Colonic mucosa (tissue), 4 donors: ENCODE measurements at places on chromosomes 5 and 9.

GRCh38 chr5:172156541-172156994 is 31.5 kb downstream of the STK10 start:
- H3K36me3 ChIP-seq = no peaks in the 10 kb centered on the region
- H3K27me3 ChIP-seq = no peaks in the 10 kb centered on the region
- H3K4me1 ChIP-seq = no peaks in the 10 kb centered on the region
- H3K27ac ChIP-seq = no peak overlapping the region
- no peak for DNase-seq

DNA sequence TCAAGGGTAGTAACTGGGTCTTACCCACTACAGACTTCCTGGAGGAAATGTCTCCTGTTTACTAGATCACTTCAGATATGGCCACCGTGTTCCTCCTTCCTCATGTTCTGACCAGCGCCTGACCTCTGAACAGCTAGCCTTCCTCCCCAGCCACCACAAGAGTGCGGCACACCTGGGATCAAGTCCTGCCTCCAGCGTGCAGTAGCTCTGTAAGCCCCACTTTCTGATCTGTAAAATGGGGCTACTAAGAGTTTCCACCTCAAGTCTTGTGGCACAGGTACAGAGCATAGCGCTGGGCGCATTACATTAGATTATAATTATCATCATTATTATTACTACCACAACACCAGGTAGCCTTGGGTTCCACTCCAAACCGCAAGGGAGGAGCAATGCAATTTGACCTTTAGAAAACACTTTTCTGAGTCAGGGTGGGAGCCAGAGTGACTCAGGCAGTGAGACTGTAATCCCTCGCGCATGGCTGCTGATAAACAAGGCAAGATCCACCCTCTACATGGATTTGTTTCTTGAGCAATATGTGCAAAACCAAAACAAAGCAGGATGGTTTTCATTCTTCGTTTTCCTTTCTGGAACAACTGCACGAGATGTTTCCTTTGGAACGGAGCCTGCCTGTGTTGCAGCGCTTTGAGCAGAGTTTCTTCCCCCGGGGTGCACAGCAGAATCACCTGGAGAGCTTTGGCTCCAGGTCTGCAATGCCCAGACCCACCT is 65.0 kb upstream of the ANGPTL2 start:
- DNase-seq = peak; percentile 45
- H3K4me3 ChIP-seq = no peak overlapping the region
- no peaks in the 10 kb centered on the region for H3K27me3 ChIP-seq
- H3K27ac ChIP-seq = peak overlapping the region; percentile 72

- no peaks in the 10 kb centered on the region for H3K27me3 ChIP-seq
- no peak for DNase-seq
- no peak overlapping the region for H3K4me3 ChIP-seq
- H3K4me1 ChIP-seq = no peaks in the 10 kb centered on the region
Observed at GRCh38 chr9:3567988-3568387, 42.2 kb upstream of the RFX3 start.

DNA sequence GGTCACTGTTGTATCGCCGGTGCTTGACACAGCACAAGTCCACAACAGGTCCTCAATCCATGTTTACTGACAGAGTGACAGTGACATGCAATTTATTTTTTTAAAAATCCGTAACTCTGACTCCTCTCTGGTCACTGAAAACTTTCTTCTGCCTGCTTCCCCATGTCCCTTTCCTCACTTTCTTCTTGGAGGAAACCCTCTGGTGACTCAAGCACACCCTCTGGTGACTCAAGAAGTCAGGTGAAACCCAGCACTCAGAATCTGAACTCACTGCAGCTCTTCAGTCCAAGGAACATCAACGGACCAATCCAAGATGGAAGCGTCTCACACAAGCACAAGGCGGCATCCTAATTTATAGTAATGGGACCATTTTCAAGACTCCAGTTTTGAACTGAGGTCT is 245.9 kb downstream of the FSTL4 start:
- H3K36me3 ChIP-seq = no peaks in the 10 kb centered on the region
- no peak overlapping the region for H3K27ac ChIP-seq
- no peaks in the 10 kb centered on the region for H3K4me1 ChIP-seq
- no peaks in the 10 kb centered on the region for H3K27me3 ChIP-seq

DNA sequence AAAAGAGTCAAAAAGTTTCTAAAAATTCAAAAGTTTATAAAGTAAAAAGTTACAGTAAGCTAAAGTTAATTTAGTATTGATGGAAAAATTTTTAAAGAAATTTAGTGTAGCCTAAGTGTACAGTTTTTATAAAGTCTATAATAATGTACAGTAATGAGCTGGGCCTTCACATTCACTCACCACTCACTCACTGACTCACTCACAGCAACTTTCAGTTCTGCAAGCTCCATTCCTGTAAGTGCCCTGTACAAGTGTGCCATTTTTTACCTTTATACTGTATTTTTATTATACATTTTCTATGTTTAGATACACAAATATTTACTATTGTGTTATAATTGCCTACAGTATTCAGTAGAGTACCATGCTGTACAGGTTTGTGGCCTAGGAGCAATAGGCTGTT is 239.5 kb upstream of the MAP3K1 start:
- H3K36me3 ChIP-seq = no peaks in the 10 kb centered on the region
- no peak for DNase-seq
- H3K4me1 ChIP-seq = no peaks in the 10 kb centered on the region
- no peaks in the 10 kb centered on the region for H3K27me3 ChIP-seq
- H3K27ac ChIP-seq = no peak overlapping the region

DNA sequence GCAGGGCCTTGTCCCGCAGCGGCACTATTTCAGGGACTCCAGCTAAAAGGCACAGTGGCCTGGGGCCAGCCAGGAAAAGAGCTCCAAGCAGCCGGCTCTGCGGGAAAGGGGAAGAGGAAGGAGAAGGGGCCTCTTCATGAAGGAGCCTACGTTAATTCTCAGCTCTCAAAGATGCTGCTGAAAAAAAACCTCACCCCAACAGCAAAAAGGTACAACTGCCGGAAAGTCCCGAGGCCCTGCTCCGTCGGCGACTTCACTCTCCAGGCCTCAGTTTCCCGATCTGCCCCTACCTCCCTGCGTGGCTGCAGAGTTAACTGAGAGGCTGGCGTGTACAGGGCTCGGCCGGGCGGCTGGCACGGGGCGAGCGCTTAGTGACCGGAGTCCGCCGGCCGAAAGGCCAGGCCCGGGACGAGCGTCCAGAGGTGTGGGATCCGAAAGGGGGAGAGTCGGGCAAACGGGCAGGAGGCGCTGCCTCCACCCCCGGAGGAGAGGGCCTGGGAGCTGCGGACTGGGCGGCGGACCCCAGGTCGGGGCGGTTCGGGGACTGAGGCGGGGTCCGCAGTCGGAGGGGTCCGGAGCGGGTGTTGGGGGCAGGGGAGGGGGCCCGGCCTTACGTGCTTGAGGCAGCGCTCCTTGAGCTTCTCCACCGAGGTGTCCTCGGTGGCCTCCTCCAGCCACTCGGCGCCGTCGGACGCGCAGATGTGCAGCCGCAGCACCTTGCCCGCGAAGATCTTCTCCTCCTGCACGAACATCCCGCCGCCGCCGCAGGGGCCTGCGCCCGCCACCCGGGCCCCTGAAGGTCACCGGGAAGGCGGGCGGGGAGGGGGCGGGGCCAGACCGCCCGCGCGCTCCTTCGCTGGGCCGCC is 529 bp downstream of the UBAC1 start:
- H3K27me3 ChIP-seq = no peaks in the 10 kb centered on the region
- H3K27ac ChIP-seq = peak overlapping the region; percentile 75
- H3K4me3 ChIP-seq = peak overlapping the region; percentile 84
- DNase-seq = no peak
- H3K4me1 ChIP-seq = peaks cover 9% of the 10 kb centered on the region

GRCh38 chr5:171773106-171773505 is 12.5 kb upstream of the SMIM23 start:
- no peaks in the 10 kb centered on the region for H3K36me3 ChIP-seq
- no peak overlapping the region for H3K27ac ChIP-seq
- no peaks in the 10 kb centered on the region for H3K4me1 ChIP-seq
- H3K4me3 ChIP-seq = no peak overlapping the region
- no peaks in the 10 kb centered on the region for H3K27me3 ChIP-seq

DNA sequence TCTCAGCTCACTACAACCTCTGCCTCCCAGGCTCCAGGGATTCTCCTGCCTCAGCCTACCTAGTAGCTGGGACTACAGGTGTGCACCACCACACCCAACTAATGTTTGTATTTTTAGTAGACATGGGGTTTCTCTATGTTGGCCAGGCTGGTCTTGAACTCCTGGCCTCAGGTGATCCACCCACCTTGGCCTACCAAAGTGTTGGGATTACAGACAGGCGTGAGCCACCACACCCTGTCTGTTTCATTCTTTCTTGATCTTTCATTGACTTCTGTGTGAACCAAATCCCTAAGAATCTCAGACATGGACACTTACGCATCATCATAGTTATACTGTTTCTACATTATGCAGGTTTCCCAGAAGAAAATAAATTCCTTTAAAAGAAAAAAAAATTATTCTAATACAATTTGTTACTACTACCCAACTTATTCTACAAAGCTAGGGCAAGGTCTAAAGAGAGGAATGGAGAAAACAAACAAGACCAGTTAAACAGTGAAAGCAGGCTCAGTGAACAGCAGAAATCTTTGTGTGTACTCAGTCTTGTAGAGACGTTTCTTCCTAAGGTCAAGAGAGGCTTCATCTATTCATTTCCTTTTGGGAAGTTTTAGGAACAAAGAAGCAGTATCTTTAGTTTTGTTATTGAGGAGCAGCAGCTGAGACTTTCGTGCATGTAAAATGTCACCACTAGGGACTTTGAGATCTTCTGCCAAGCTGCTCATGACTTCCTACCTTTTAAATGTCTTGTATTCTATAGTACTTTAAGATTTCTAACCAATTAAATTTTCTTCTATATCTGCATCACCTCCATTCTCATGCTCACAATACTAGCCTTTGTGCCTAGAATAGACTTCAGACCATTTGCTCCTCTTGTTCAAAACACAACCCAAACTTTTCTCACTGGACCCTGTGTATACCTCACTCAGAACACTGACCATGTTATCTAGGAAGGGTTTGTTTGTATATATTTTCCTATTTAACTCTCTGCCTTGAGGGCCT is 5.6 kb upstream of the HMGCR start:
- H3K4me1 ChIP-seq = no peaks in the 10 kb centered on the region
- H3K36me3 ChIP-seq = no peaks in the 10 kb centered on the region
- H3K4me3 ChIP-seq = no peak overlapping the region
- H3K27ac ChIP-seq = no peak overlapping the region
- H3K27me3 ChIP-seq = no peaks in the 10 kb centered on the region

DNA sequence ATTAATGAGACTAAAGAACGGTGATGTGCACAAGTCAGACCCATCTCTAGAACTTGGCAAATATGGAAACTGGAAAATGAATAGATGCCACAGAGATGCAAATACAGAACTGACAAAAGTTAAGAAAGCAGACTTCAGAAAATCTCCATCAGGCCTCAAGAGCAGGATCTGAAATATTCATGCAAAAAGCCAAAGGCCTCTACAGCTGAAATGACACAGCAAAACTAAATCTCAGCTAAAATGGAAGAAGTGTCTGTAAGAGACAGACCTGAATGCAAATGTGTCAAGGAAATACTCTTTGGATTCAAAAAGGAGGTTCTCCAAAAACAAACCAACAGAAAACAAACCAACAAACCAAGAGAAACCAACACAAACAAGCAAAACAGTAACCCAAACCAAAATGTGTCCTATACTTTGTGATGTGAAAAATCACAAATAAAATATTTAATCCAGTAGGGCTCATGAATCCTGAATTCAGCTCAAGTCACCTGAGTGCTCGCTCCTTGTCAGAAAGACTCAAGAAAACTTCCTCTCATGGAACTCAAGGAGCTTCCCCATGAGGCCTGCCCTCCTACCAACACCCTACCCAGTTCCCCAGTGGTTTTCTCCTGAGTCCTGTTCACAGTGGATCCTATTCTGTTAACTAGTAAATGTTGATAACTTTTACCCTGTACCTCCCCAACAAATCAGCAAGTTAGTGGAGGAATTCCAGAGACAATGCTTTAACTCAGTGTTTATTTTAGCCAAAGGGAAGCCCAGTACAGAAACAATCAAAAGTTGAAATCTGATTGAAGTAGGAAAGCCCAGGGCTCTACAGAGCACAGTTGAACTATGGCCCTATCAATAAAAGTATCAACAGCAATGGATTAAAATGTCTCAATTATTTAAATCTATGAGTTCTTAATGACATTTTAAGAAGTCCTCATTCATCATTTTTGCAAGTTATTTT is 14.6 kb downstream of the MRPS27 start:
- no peak overlapping the region for H3K27ac ChIP-seq
- no peaks in the 10 kb centered on the region for H3K36me3 ChIP-seq
- H3K4me1 ChIP-seq = peaks cover 7% of the 10 kb centered on the region
- H3K27me3 ChIP-seq = no peaks in the 10 kb centered on the region
- H3K4me3 ChIP-seq = no peak overlapping the region

DNA sequence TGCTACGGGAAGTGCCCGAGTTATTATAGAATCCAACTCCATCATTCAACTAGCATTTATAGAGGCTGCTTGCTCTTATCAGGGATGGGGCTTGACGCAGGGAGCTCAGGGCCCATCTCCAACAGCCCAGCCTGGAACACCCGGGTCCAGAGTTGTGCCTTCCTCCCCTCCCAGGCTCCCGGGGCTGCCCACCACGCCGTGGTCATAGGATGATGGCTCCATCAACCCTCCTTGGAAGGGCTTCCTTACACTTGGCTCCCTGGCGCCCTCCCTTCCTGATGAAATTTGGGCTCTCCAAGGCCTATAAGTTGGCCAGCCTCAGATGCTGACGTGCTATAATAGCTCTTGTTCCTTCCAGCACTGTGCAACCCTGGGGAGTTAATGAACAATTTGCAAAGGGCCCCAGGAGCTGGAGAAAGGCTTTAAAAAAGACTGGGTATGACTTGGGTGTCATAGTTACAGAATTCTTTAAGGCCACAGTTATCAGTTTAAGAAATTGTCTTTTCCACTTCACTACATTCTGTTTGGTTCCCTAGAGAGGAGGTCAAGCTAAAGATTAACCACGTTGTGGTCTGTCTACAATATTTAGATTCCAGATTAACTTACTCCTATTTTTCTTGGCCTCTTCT is 42.5 kb upstream of the GADD45G start:
- no peak for DNase-seq
- no peaks in the 10 kb centered on the region for H3K27me3 ChIP-seq
- no peak overlapping the region for H3K27ac ChIP-seq
- no peaks in the 10 kb centered on the region for H3K36me3 ChIP-seq

DNA sequence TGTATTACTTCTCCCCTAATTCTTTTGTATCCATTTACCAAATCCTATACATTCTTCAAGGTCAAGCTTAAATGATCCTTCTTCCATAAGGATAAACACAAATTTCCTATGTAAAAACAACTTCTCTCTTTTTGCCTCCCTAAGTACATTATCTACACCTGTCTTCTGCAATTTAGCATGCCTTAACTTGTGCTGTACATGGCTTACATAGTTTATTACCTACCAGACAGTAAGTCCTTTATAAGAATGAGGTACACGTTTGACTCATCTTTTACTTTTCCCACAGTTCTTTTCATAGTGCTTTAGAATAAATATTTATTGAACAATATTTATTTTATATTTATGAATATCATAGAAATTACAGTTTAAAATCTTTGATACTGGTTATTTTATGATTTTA is 33.4 kb downstream of the GIN1 start:
- no peak overlapping the region for H3K4me3 ChIP-seq
- no peaks in the 10 kb centered on the region for H3K27me3 ChIP-seq
- no peak overlapping the region for H3K27ac ChIP-seq
- DNase-seq = no peak
- H3K4me1 ChIP-seq = no peaks in the 10 kb centered on the region
- H3K36me3 ChIP-seq = no peaks in the 10 kb centered on the region
